ENCODE measurements at places on chromosomes 1 and 21.

DNA sequence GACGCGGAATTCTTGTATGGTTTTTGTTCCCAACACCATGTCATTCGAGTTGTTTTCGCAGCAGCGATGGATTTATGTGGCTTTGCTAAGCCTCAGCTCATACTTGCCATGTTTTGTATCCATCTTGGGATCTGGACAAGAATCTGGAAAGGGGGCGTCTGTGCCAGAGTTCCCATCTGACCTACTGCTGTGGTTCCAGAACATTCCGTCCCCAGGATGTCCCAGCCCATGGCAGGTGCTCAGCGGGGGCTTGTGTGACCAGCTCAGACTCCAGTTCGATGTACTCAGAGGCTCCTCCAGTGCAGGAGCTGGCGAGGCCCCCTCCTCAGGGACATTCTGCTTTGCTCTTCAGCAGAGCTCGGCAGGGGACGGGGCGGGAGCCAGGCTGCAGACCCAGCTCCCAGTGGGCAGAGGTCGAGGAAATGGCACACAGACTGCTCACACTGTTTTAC, 24.0 kb upstream of the ADARB1 start:
- DNase-seq = no peak

GRCh38 chr1:25757151-25757845, 42.7 kb upstream of the SELENON start:
- no peak for DNase-seq

DNA sequence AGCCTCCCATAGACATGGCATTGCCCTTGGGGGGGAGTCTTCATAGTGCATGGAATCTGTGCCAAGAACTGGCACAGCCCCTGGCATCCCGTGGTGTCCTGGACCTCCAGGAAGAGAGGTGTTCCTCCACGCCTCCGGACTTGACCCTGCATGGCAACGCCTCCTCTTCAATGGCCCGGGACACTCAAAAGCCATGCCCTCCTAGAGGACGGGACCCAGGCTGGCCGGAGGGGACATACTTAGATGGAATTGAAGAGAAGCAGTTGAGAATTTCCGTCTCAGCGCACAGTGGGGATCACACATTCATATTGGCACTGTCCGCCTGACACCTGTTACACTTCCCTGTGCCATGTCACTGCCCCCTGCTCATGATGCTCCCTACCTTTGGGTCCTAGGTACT, 38.4 kb upstream of the TENT5C start:
- DNase-seq = no peak

GRCh38 chr1:175192630-175193526, at the start of gene KIAA0040:
Gene KIAA0040, minus strand, starts transcription at chr1:175192776. Its CDS starts 31,763 bp downstream, at chr1:175161013.
- DNase-seq = no peak

DNA sequence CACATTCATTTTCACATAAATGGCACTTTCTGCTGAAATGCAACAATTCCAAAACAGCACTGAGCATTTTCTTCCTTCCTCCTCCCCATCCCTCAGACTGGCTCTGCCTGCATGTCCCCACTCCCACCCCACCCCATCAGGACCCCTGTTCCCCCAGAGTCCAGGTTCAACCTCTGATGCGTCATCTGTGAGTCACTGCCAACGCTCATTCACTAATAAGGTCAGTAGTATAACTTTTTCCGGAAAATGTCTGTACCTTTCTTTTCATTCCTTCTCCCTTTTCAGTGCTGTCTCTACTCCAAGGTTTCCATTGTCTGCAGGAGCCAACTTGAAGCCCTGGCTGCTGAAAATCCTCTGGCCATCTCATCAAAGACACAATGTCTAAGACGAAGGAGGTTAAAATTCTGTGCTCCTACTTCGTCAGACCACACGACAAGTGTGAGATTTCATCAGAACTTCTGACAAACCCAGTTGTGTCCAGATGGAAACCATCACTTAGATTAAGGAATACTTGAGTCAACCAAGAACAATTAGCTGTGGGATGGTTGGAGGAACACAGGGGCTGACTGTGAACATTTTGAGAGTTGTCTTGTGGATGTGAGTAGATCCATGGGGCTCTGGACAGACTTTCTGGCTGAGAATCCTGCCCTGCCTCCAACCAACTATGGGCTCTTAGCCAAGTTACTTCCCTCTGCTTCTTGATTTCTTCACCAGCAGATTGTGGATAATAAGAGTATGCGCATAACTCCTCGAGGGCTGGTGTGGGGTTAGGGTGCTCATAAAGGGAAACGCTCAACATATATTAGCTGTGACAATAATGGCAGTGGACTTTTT, 35.6 kb upstream of the UTS2 start:
- DNase-seq = no peak

- no peak for DNase-seq
Measured at GRCh38 chr21:42133131-42133530, 62.0 kb downstream of the UMODL1 start.
